ENCODE measurements at places on chromosomes 3 and 15. TPM values are rescaled to one million over a fixed set of nuclear protein-coding genes. Genes with fewer than 3 reads are reported as not detected.

- DNase-seq = peak; percentile 73
These were observed 28.3 kb downstream of the IGF2BP2 start for GRCh38 chr3:185796431-185797107.

DYNC1LI1 gene
- 84.3 TPM for total RNA-seq

GRCh38 chr3:185759512-185759911 lies 65.3 kb downstream of the IGF2BP2 start:
- DNase-seq = no peak

DNA sequence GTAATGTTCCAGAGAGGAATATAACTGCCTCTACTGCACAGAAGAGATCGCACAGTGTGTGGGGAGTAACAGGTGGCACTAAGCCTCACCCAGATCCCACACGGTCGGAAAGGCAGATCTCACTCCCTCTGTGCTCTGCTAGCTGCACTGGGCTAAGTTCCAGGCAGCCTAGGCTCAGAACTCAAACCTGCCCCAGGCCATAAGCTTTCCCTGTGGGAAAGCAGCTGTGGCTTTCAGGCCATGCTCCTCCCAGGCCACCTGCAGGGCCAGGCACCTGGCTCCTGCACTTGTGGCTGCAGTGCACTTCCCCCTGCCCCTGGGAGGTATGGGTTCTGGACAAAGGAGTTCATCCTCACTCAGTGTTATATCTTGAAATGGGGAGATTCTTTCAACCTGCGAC lies 27.5 kb downstream of the PCCB start:
- DNase-seq = no peak

APOD gene
- total RNA-seq = 2.9 TPM

DNA sequence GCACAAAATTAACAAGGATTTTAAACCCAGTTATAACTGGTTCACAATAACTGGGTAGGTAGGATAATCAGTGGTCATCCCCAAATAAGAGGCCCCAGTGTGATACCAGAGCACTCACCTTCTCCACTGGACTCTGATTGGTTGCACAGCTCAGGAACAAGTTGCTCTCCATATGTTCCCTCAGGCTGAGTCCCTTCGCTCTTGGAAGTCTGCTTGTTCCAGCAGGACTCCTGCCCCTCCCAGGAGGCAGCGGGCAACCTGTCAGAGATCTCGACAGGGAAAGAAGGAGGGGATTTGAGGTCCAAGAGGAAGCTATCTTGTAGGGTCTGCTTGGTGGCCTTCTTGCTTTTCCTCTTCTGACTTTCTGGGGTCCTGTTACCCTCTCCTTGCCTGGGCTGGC lies 51.6 kb upstream of the HEG1 start:
- DNase-seq = no peak

GRCh38 chr15:71054286-71054952 lies 60.9 kb upstream of the THSD4 start:
- peak; percentile 57 for DNase-seq

DNA sequence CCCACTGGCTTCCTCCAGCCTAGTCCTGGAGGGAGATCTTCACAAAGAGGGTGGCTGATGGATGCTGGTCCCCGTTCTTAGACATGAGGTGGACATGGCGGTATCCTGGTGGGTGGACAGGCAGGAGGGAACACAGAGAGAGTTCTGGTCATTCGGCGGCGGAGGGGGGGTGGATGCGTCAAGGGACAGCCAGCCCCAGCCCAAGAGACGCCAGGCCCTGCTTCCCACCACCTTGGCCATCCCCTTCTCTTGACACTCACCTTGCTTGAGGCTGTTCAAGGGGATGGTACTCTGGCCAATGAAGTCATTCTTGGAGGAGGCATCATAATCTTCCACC lies 17.1 kb downstream of the VILL start:
- no peak for DNase-seq

PRICKLE2 gene
- 22.0 TPM for total RNA-seq

LEKR1 gene
- total RNA-seq = 0.81 TPM

FBN1 gene
- total RNA-seq = 4,431 TPM

DNA sequence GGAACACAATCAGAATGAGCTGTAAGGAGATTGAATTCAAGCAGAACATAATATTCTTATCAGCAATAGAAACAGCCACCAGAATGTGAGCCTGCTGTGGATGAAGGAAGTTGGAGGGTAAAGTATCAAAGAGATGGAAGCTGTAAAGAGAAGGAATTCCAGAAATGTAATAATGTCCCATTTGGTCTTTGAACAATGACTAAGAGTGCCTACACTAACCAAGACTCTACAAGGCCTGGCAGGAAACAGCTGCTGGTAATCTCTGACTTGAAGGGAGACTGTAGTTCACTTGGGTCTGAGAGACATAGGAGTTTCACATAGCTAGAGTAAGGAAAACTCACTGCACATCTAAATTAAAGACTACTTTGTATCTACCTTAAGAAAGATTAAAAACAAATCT lies 1176.0 kb upstream of the ALCAM start:
- no peak for DNase-seq

DNA sequence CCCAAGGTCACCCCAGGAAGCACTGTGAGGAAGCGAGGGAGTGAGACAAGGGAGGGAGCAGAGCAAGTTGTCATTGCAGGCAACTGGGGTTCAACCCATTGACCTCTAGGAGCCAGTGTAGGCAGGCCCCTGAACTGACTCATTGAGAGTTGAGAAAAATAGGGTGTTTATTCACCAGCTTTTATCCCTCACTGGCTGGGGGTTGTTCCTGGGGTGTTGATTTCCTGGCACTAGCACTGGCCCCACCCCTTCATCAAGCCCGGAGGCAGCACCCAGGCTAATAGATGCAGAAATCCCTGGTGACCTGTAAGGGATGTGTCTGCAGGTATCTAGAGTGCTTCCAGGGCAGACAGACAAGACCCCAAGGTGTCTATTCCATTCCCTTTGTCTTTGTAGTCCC lies 183.9 kb downstream of the ARRDC4 start:
- DNase-seq = no peak

GRCh38 chr3:55144015-55144673 lies 216.3 kb upstream of the LRTM1 start:
- DNase-seq = peak; percentile 64

DNA sequence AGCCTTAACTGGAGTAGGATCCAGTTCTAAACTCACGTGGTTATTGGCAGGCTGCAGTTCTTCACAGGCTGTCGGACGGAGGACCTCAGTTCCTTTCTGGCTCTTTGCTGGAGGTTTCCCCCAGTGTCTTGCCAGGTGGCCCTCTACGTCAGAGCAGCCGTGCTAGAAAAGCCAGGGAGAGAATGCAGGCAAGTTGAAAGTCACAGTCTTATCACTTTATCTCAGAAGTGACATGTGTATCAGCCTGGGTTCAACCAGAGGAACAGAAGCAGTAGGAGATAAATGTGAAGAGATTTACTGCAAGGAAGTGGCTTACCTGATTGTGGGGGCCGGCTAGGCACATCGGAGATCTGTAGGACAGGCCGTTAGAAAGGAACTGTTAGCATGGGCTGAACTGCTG lies 125.3 kb upstream of the BNIP2 start:
- no peak for DNase-seq

AGBL1 gene
- not detected for total RNA-seq

DNA sequence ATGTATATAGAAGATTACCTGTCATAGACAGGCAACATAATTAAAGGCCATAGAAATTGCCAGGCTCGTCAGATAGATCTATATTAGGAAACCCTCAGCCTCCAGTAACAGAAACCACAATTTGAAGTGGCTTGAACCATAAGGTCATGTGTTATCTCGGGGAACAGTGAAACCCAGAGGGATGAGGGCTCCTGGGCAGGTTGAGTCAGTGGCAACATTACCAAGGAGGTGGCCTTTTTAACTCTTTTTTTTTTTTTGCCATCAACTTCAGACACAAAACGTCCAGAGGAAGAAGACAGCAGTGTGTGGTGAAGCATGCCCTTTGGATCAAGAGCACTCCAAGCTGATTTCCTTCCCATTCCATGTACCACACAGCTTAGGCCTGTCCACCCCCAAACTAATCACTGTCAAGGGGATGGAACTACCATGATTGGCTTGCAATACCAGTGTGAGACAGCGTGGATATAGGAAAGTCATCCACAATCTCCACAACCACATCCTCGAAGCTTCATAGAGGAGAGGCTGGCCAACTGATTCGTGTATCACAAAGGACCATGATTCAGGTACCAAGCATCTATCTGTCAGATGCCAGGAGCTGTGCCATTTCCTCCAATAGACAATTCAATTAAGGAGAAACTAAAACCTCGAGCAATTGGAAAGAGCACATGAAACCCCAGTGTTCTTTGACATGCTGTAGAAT lies 999 bp upstream of the KIF7 start:
- peak; percentile 32 for DNase-seq

- DNase-seq = no peak
These were observed 1.4 kb downstream of the ACSBG1 start for GRCh38 chr15:78232951-78233350.

SATB1 gene
- total RNA-seq = 23.3 TPM

- peak; percentile 40 for DNase-seq
These were observed 34.4 kb downstream of the SLCO3A1 start for GRCh38 chr15:91887921-91888373.

GRCh38 chr3:14363991-14364390 lies 38.4 kb upstream of the SLC6A6 start:
- DNase-seq = no peak

GRCh38 chr15:96047255-96047931 lies 283.1 kb upstream of the NR2F2 start:
- peak; percentile 90 for DNase-seq

Measured in fibroblast of the aortic adventitia (primary cell).